ENCODE measurements at places on chromosomes 3 and 15. TPM values are rescaled to one million over a fixed set of nuclear protein-coding genes. Genes with fewer than 3 reads are reported as not detected.

GRCh38 chr15:101183226-101183930, 68.5 kb downstream of the CHSY1 start:
- H3K4me3 ChIP-seq: no peak overlapping the region
- no peaks in the 10 kb centered on the region for H3K27me3 ChIP-seq
- no peak for DNase-seq

GRCh38 chr15:100686021-100686724, 83.8 kb downstream of the ASB7 start:
- peak; percentile 79 for DNase-seq
- peaks cover 12% of the 10 kb centered on the region for H3K4me1 ChIP-seq
- no peak overlapping the region for H3K4me3 ChIP-seq
- H3K36me3 ChIP-seq: no peaks in the 10 kb centered on the region

DNA sequence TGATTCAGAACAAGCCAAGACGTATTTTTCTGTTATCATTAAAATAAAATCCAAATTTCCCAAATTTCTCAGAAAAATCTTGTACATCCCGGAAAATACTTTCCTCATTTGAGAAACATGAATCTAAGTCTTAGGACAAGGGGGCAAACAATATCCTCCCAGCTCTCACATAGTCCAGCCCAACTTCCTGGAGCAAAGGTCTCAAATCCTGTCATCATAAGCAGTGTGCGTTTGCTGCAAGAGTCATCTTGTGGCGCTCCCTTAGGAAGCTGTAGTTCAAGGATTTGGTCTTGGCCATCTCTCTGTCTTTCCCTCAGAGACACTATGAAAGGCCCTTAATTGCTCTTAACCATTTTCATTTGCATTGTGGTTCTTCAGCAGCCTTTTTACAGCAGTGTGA, 57.5 kb upstream of the GSK3B start:
- H3K27me3 ChIP-seq: no peaks in the 10 kb centered on the region
- H3K4me1 ChIP-seq: no peaks in the 10 kb centered on the region
- no peaks in the 10 kb centered on the region for H3K36me3 ChIP-seq
- no peak overlapping the region for H3K27ac ChIP-seq
- DNase-seq: no peak
- no peak overlapping the region for H3K4me3 ChIP-seq

DNA sequence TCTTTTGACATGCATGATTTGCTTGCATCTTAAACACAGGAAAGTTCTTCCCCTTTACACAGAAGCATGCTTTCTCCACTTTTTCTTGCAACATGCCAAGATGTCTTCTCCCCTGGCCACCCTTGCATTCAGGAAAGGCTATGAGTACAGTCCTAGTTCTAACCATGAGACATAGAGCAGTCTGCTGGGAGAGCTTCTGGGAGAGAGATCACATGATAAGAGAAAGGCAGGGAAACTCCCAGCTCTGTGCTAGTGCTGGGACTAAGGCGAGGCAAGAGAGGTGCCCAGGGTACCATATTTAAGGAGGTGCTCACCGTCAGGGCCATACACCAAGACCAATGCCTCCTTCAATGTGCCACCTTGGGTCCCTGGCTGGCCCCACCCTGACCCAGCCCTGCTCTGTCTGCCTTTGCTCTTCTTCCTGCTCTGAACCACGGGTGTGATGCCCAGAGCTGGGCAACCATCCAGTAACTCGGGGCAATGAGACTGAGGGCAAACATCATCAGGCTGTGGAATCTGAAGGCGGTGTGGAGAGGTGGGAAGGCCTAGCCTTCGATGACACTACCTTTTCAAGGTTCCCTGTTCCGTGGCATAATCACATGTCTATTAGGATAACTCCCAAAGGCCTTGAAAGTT, 77.4 kb upstream of the PRR20G start:
- no peak for DNase-seq
- no peaks in the 10 kb centered on the region for H3K27me3 ChIP-seq
- H3K4me3 ChIP-seq: no peak overlapping the region
- H3K27ac ChIP-seq: no peak overlapping the region
- no peaks in the 10 kb centered on the region for H3K4me1 ChIP-seq
- H3K36me3 ChIP-seq: no peaks in the 10 kb centered on the region

DNA sequence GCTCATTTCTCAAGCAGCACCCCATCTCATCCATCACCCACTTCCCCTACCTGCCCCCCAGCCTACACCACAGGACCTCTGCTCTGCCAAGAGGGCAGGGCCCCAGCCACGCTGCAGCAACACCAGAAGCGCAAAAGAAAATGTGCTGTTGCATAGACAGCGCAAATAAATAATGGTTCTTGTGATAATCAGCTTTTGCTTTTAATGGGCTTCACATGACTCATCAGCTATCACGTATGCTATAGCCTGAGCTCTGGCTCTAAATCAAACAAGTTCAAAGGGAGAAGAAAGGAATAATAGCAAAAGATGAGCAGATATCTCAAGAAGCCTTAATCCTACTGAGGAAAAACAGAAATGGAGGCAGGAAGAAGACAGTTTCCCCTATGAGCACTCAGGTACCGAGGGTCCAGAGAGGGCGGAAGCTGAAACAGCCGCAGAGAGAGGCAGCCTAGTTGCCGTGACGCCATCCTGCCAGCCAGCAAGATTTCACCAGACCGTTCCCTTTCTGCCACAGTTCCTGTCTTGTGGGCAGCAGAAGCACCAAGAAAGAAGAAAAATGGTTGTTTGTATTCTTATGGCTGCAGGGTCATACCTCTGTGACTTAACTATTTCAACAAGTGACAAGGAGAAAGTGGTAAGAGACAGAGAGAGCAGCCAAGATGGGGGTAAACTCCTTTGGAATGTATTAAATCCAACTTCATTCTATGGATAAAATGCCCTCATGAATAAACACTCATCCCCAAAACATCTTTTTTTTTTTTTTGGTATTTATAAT, 22.0 kb downstream of the RAB27A start:
- no peaks in the 10 kb centered on the region for H3K27me3 ChIP-seq
- H3K4me3 ChIP-seq: no peak overlapping the region
- H3K27ac ChIP-seq: no peak overlapping the region
- peaks cover 13% of the 10 kb centered on the region for H3K4me1 ChIP-seq
- H3K36me3 ChIP-seq: no peaks in the 10 kb centered on the region

The PTX3 gene
- total RNA-seq: 3.9 TPM

The UBA7 gene
- total RNA-seq: 74.2 TPM

DNA sequence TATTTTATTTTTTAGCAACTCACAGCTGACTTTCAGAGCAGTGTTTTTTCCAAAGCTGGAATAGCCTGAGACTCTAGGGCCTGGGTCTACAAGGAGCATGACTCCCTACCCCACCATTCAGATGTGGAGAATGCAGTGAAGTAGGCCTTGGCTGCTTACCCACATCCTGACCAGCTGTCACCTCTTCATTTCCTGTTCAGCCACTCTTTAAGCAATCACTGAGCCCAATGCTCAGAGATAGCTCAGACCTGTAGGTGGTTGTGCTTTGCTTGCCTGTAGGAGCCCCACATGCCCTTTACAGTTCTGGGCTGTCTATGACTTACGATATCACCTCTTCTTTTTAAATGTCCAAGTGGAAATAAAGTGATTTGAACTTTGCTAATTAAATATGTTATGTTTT, 148.1 kb downstream of the NEK11 start:
- H3K4me1 ChIP-seq: no peaks in the 10 kb centered on the region
- no peak overlapping the region for H3K4me3 ChIP-seq
- DNase-seq: no peak
